Stimulated activated CD8-positive, alpha-beta memory T cell treated with anti-CD3 and anti-CD28 coated beads, Interleukin-15, amount 100 ng/mL, for 4 hours (primary cell): ENCODE measurements at places on chromosomes 12 and 14.

DNA sequence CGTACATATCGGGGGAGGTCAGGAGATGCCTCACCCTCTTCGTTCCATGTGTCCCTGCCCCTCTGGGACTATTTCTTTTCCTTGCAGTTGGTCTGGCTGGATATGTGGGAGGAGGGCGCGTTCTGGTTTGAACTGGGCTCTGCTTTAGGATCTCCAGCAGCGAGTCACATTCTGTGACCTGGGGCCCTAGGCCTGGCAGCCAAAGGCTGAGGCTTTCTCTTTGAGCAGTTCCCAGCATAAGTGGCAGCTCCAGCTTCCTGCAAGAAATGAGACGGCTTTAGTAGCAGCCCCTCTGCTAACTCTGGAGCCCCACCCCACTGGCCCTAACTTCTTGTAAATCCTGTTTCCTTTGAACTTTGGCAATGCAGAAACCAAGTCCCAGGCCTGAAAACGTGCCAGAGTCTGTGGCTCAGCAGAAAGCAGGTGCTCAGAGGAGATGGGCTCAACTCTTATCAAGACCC is 274.8 kb downstream of the DPF3 start:
- no peak for DNase-seq

DNA sequence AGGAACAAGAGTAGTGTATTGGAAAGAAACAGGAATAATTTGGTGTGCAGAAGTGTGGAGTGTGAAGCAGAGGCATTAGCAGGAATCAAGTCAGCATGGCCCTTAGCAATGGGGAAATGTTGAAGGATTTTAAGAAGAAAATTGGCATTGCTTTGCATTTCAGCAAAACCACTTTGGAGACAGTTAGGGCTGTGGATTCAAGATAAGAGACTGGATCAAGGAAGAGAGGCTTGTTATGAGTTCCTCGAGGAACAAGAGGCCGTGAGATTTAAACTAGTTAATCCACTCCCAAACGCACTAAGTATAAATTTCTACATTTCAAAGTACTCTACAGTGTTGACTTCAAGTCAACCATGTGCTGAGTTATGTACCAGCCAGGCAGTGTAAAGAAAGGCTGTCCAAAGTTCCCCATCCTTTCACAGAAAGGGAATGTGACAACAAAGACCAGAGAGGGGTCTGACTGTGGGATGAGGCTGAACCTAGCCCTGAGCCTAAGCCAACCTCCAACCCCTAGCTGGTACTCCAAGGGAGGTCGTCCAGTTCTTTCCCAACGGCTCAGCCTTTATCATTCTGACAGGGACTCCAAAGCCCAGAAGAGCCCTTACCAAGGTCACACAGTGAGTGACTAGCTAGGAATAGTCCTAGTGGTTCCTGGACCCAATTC is 91.2 kb upstream of the BMP4 start:
- no peak for DNase-seq

- no peak for DNase-seq
Observed at GRCh38 chr12:92558806-92559205, 144.0 kb upstream of the PLEKHG7 start.

DNA sequence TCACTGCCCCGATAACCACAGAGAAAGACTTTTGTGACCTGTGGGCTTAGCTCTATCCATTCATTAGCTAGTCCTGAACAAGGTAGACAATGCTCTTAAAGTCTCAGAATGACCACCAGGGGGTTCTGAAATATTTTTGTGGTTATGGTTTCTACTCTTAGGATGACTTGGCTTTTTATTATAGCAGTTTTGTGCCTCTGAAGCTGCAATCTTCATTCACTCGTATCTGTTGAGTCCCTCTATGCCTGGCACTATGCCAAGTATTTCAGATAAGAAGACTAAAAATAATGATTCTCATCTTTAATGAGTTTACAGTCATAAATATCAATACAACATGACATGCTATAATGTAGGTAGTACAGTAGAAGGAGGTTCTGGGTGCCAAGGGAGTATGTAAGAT is 130.8 kb upstream of the TRHDE start:
- no peak for DNase-seq

GRCh38 chr12:52200781-52201450 is 9.1 kb upstream of the KRT80 start:
- no peak for DNase-seq

- DNase-seq, result no peak
Observed at GRCh38 chr12:113940357-113941207, 25.5 kb downstream of the RBM19 start.

DNA sequence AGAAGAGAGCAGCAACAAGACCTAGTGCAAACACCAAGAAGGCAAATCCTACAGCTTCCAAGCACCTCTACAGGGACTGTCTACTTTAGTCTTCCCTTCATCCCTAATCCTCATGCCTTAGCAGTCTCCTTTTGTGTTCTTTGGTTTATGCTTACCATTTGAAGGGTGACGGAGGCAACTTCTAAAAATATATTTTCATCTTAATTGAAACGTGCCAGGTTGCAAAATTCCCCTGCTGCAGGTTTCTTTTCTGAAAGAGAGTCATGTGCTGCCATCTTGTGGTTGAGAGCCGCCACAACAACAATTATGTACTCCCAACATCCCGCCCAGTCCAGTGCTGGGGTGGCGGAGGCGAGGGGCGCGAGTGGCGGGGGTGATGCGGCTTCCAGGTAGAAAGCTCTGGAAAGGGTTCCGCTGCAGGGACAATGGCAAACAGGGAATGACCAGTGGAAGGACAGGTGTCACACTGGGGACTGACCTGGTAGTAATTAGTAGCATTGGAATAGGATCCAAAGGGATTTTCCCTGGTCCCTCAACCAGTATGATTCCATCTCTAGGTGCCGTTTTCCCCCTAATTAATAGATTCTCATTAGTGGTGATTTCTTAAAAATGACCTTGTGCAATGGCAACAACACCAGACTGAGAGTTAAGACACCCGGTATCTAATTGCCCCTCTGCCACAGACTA is 80.3 kb upstream of the GNG2 start:
- peak; percentile 54 for DNase-seq
